A549 treated with CORT108297 at 1 μM for 4 hours (cell line): ENCODE measurements at places on chromosomes 4 and X. TPM values are rescaled to one million over a fixed set of nuclear protein-coding genes. Genes with fewer than 3 reads are reported as not detected.

Gene RNF128
- total RNA-seq, result 0.06 to 0.10 TPM (median 0.09 TPM) in 3 of 5 replicates, not detected in the others

Gene HERC3
- 4.3 to 8.2 TPM (median 7.5 TPM) in 5 replicates for total RNA-seq

Gene ALPK1
- 1.7 to 2.5 TPM (median 2.3 TPM) in 5 replicates for total RNA-seq

Gene L1CAM
- total RNA-seq, result 19.7 to 25.6 TPM (median 22.5 TPM) in 5 replicates

Gene CHRDL1
- 0.01 to 0.06 TPM in 2 of 5 replicates, not detected in the others for total RNA-seq

Gene ABCG2
- 17.3 to 21.0 TPM (median 20.2 TPM) in 5 replicates for total RNA-seq

Gene PAK3
- 0.04 to 0.11 TPM (median 0.09 TPM) in 3 of 5 replicates, not detected in the others for total RNA-seq

Gene NAP1L2
- total RNA-seq, result 1.1 to 1.6 TPM (median 1.3 TPM) in 5 replicates

Gene CT55
- total RNA-seq, result not detected in 5 replicates

Gene GAGE12H
- total RNA-seq, result not detected in 5 replicates

Gene SPIN2A
- total RNA-seq, result 0.12 to 0.21 TPM (median 0.13 TPM) in 5 replicates

Gene ITGB1BP2
- 0.69 to 1.1 TPM (median 0.99 TPM) in 5 replicates for total RNA-seq

Gene FHDC1
- 0.35 to 0.54 TPM (median 0.44 TPM) in 5 replicates for total RNA-seq

Gene POU4F2
- total RNA-seq, result not detected in 5 replicates
